ENCODE measurements at places on chromosomes 4 and X.

DNA sequence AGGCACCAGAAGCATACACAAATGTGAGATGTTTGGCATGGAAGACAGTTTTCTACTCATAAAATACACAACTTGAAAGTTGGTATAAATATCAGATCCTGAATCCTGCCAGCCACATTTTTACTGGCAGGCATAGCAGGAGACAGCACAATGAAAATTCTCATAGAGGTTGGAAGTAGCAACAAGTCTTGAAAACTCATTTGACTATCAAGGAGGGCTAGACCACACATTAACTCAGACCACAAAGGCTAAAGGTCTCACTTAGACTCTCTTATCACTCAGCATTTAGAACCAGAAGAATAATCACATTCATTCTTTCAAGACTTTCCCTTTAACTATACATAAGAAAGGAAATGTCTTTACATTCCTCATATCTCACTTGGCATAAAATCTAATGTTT lies 56.5 kb downstream of the SORBS2 start:
- DNase-seq, result no peak

- DNase-seq, result no peak
Observed at GRCh38 chr4:122890147-122890795, 32.1 kb downstream of the NUDT6 start.

- peak; percentile 55 for DNase-seq
Observed at GRCh38 chr4:7759216-7759615, 180.4 kb downstream of the AFAP1 start.

GRCh38 chr4:40214661-40215418 lies 18.0 kb downstream of the RHOH start:
- no peak for DNase-seq

DNA sequence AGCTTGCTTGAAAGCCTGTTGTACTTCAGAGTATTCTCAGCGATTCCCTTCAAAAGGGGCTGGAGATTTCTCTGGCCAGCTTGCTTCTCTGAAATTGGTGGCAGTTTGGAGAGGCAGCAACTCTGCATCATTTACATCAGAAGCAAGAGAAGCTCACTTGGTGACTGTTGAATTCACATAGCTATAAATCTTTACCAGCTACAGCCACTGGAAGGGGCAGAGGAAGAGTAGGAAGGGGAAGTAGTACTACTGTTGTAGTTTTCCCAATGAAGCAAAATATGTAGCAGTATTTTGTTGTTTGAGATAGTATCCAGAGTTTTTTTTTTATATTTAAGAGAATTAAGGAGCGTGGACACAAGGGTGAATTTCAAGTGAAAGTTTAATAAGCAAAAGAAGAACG lies 2.8 kb downstream of the TENT5D start:
- no peak for DNase-seq

DNA sequence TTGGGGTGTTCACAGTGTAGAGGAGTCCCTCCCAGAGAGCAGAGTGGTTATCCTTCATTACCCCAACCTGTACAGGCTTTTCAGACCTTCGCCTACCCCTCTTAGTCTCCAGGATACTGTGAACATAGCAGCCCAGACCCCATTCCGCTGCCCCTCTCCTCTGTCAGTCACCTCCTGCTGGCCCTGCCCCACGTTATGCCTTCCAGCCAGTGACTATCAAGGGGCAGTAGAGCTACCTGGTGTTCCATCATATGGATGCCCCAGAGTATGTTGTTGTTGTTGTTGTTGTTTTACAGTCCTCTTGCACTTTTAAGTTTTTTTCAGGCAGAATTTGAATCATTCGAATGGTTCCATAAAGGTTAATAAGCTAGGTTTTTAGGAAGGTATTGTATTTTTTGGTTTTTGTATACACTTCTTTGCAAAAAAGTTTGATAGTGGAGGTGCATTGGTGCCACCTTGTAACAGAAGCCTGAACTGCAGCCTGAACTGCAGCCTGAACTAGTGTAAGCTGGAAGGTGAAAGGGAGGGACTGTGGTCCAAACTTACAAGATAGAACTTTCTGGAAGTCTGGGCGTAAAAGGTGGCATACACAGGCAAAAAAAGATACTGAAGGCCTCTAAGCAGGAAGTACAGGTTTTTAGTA lies 101.4 kb upstream of the RAB40AL start:
- DNase-seq, result no peak

DNA sequence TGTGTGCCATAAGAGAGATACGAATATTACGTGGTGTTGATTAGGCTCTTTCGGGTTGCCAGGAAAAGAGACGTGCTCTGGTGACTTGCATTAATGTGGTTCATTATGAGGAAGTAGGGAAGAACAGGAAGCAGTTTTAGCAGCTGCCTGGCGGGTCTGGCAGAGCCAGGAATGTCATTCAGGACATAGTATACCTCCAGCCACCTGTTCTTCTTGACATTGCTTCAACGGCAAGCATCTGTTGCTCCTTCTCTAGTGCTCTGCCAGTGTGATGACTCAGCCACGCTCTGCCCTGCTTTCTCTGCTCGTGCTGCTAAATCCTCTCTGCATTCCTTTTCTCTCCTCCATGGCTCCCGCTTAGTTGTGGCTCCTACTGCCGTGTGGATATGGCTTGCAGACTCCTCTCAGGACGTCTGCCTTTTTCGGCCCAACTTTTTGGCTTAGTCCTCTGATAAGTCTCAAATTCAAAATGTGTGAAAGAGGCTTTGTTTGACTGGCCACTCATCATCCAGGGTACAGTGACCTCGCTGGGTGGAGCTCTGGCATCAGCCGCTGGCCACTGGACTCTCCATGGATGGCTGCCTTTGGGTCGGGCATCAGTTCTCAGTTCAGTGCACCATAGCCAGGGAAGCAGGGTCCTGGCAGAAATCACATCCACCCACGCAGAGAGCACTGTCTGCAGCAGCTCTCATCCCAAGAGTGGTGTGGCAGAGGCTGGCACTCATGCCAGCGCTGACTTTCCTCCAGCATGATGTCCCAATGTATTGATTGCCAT lies 89.3 kb upstream of the KLF3 start:
- no peak for DNase-seq

GRCh38 chr4:13547485-13548041 lies 3.3 kb upstream of the NKX3-2 start:
- no peak for DNase-seq

- DNase-seq, result no peak
Observed at GRCh38 chrX:130810561-130810960, 92.4 kb downstream of the ENOX2 start.

All from activated CD4-positive, alpha-beta T cell treated with anti-CD3 and anti-CD28 coated beads for 1 hour (primary cell).